Stimulated activated CD8-positive, alpha-beta memory T cell treated with anti-CD3 and anti-CD28 coated beads, Interleukin-15, amount 100 ng/mL, for 4 hours (primary cell): ENCODE measurements at places on chromosomes 12 and 14.

GRCh38 chr12:66329941-66330340 is 27.6 kb downstream of the HELB start:
- DNase-seq = no peak

DNA sequence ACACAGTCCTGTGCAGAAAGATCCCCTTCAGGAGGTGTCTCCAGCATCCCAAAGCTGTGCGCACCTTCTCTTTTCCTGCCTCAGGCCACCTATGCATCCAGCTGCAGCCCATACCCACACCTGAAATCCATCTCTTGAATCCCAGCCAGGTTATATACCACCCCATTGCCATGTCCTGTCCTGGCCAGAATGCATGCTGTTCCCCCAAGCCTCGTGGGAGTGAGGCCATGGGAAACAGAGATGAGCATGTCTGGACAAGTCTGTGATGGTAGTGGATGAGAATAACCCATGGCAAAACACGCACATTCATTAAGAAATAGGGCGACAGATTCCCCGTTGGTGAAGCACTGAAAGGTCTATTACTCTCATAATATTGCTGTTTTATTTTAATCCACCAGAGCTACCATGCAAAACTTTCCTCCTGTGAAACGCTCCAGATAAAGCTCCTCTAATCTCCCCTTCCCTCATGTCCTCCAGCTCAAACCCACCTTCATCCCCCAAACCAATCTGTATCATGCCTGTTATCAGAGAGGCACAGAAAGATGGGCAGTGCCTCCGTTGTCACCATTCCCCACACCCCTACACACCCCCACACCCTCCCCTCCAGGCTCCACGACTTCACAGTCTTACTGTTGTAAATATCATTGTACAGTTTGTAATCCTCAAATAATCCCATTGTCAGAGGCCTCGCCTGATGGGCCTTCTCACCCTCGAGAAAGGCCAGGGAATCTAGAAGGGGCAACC is 97.5 kb upstream of the FKBP4 start:
- no peak for DNase-seq

- no peak for DNase-seq
Measured at GRCh38 chr14:96042248-96042930, 3.2 kb downstream of the C14orf132 start.

GRCh38 chr12:12723149-12723680 is 6.0 kb downstream of the CDKN1B start:
- no peak for DNase-seq

- DNase-seq = no peak
Measured at GRCh38 chr12:58919231-58920101, 838 bp downstream of the LRIG3 start.

DNA sequence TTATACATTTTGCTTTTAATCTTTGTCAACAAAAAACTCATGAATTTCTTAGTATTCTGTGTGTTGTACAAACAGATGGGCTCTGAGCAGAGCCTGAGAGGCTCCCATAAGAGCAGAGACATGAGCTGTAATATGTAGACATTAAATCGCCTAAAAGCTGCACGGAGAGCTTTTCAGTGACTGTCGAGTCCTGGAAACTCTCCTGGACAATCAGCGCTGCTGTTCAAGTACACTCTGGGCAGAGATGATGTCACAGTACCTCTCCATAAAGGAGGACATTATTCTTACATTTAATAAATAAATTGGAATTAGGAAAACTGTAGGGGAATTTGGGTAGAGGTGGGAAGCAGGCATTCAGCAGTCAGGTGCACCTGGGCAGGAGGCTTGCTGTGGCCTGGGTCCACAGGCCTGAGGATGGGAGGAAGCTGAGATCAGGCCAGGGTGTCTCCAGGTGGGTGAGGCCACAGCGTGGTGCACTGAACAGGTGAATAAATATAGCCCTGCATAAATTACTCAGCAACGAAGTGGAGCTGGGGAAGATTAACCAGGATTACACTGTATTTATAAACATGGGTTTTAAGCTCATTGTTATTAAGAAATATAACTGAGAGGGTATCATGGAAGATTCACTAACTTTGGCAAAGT is 13.3 kb upstream of the TCL1A start:
- DNase-seq = no peak

DNA sequence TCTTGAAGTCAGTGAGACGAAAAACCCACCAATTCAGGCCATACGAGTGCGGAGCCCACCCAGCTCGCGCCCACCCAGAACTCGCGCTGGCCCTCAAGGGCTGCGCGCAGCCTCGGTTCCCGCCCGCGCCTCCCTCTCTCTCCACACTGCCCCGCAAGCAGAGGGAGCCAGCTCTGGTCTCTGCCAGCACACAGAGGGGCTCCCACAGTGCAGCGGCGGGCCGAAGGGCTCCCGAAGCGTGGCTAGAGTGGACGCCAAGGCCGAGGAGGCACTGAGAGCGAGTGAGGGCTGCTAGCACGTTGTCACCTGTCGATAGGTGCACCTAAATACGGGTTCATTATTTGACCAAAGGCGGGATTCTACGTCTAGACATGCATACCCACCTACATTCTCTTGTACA is 2.2 kb upstream of the CDKN3 start:
- no peak for DNase-seq

DNA sequence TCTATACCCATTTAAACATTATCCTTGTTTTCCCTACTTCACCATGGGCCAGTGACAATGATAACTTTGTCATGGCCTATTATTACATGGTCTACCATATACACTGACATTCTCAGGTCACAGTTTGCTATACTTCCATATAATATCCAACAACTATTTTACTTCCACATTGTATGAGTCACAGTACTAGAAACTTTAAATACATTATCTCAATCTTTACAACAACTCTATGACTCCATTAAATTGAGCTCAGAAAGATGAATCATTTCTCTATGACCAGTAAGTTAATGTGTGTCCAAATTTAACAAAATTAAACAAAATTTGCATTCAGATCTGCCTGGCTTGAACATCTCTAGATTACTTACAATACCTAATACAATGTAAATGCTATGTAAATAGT is 93.9 kb downstream of the PLEKHG7 start:
- DNase-seq = no peak

DNA sequence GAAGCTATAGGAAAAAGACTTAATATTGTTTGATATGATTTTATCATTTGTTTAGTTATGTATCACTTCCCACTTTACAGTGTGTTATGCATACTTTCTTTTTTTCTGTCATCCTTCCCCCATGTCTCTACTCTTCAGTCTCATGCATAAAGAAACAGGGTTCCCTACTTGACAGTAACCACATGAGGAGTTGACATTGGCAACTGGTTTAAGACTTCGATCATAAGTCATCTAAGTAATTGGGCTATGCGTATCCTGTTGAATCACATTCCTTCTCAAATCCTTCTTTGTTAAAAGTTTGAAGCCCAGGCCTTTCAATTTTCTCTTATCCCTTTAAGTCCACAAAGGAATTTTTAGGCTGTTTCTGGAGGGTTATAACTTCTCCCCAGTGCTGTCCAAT is 358.7 kb downstream of the RAD51B start:
- DNase-seq = no peak

- DNase-seq = peak; percentile 31
Measured at GRCh38 chr12:124389138-124389724, 94.3 kb downstream of the RFLNA start.

DNA sequence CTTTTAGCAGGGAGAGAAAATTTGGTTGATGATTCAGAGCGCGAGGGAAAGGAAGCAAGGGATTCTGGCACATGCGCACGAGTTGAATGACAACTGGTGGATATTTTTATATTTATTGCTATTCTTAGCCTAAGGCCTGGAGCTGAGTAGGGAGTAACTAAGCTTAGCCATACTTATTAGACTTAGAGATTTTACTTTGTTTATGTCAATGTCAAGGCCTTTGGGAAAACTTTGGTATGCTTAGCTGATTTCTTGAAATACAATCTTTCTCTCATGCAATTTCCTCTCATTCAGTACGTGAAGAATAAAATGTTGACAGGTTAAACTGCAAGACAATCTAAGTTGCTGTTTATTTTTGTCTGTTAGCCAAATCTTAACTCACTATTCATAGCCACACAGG is 101.1 kb downstream of the CRADD start:
- DNase-seq = no peak

GRCh38 chr14:63045612-63046320 is 508 bp upstream of the KCNH5 start:
- DNase-seq = no peak

DNA sequence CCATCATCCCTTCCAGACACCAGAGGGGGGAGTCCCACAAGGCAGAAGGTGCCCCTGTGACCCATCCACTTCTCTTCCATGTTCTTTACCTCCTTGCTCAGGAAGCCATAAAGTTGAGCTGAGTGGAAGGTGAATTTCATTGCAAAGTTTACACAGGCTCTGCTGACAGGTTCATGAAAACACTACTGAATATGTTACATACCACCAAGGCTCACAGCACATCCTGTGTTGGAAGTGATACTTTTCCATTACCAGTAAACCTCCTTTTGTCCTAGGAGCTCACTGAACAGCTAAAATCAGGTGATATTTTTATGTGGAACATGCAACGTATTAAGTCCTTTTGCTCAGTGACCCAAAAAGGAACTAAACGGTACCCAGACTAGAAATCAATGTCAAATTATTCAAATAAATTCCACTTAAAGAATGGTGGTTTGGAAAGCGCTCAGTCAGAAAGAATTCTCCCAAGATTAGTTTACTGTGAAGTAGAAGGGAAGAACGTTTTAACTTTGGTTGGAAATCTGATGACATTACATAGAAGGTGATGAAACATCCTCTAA is 196.2 kb upstream of the NUDT4 start:
- DNase-seq = no peak

DNA sequence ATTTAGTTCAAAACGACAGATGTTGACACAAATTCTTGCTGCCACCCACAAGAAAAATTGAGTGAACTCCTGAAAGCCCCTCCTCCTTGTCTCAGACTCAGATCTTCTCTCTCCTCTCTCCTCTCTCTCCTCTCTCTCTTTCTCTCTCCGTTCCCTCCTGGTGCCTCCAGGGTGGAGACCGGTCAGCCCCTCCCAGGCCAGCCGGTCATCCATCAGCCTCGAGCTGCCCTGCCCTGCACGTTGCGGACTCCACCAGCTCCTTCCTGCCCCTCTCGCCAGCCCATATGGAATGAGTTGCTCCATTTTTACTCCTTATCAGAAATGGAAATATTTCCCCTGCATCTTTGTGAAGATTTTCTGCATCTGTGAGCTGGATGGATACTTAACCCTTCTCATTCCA is 103.8 kb downstream of the TBX5 start:
- no peak for DNase-seq

GRCh38 chr14:53152887-53153701 is at the start of gene DDHD1:
TSS of gene DDHD1 (minus strand) at chr14:53153323. CDS start at chr14:53153098, 225 bp downstream.
- peak; percentile 78 for DNase-seq

DNA sequence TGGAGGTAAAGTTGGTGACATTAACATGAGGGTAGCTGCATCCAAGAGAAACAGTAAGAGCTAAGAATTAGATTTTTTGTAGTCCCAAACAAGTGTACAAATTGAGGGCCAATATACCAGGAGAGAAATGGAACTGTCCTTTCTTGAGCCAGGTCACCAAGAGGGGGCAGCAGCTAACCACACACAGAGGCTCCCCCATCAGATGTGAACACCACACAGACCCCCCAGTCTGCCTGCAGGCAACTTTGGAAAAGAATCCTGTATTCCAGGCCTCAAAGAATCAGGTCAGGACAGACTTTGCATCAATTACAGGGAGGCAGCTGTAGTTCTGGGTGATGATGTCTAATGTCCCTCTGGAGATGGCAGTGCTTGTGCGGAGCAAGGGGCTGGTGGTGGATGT is 77.9 kb downstream of the SPTB start:
- no peak for DNase-seq

DNA sequence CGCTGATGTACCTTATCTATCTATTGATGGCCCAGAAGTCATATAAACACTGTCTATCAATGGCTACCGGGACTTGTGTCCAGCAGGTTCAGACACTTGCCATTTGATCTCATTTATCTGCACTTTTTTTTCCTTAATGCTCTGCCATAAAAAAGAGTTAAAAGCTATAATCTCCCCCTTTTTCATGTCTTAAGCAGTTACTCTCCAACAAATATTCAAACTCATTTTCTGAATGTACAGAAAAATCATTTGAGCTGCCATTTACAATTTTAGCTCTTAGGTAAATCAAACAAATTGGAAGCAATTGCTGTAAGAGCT is 101.4 kb downstream of the SLC8A3 start:
- no peak for DNase-seq
